ENCODE measurements at places on chromosomes 1 and 21.

DNA sequence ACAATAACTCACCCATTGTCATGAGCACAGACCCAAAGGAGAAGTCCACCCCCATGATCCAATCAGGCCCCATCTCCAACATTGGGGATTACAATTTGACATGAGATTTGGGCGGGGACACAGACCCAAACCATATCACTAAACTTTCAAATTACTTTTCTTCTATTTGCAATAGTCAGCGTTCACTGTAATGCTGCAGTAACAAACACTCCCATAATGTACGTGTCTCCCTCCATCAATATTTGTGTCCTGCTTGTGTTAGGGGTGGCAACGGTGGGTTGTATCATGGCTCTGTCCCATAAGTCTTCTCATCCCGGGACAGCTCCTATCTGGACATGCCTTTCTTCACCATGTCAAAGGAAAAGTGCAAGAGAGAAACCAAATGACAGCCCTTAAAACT lies 26.2 kb downstream of the TFF3 start:
- no peak for DNase-seq

- DNase-seq = no peak
These were observed 112.3 kb upstream of the IFFO2 start for GRCh38 chr1:19068639-19069276.

GRCh38 chr1:25021591-25022215 lies 91.6 kb upstream of the RUNX3 start:
- DNase-seq = no peak

GRCh38 chr1:217134857-217135568 lies 411.8 kb upstream of the ESRRG start:
- DNase-seq = peak; percentile 65

DNA sequence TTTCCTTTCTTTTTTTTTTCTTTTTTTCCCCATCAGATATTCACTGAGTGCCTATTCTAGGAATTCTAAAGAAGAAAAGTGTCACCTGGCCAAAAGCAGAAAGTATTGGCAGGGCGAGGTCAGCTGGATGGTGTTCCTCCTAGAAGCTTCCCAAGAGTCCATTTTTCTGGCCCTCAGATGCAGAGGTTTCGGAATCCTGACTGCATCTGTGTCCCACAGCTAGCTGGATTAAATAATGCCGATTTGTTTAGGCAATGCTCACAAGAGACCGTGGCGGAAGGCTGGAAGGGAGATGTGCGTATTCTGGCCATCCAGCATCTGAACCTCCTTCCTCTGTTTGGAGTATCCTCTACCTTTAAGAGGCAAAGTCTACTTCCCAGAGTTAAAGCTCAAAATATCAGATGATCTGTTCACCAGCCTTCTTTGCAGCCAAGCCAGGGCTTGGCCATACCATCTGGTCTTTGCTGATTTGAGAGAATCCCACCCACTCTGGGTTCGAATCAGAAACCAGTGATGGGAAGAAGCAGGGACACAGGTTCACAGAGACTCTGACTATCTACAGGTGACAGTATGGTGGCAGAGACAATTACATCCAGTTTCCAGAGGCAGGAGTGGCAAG lies 5.4 kb upstream of the TENT5C start:
- DNase-seq = no peak

Measured in neural progenitor cell (in vitro differentiated cells).